ENCODE measurements at places on chromosomes 12 and 14.

- no peak for DNase-seq
These were observed 6.2 kb downstream of the RPL36AL start for GRCh38 chr14:49614196-49614595.

GRCh38 chr14:68514608-68515194 lies 278.2 kb downstream of the ZFP36L1 start:
- DNase-seq, result no peak

GRCh38 chr12:101902641-101903040 lies 25.3 kb downstream of the DRAM1 start:
- DNase-seq, result no peak

- no peak for DNase-seq
These were observed 41.1 kb downstream of the EID3 start for GRCh38 chr12:104344682-104345081.

- DNase-seq, result no peak
These were observed 442.1 kb upstream of the PDE3A start for GRCh38 chr12:19926266-19926665.

GRCh38 chr12:75622492-75622891 lies 111.1 kb upstream of the KRR1 start:
- no peak for DNase-seq

DNA sequence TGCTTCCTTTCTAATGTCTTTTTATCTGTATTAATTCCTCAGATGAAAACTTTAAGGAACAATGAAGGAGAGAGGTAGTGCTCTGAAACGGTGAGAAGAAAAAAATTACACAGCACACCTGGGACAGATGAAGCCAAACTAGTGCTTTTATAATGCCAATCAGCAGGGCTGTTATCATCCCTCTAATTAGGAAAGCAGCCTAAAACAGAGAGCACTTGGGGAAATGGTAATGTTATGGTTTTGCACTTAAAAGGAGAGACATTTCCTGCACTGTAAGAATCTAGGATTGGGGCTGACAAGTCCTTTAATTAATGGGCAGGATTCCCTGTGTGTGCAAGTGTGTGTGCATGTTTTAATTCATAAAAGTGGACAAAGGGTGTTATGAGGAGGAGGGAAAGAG lies 4.8 kb upstream of the LMO3 start:
- DNase-seq, result no peak

DNA sequence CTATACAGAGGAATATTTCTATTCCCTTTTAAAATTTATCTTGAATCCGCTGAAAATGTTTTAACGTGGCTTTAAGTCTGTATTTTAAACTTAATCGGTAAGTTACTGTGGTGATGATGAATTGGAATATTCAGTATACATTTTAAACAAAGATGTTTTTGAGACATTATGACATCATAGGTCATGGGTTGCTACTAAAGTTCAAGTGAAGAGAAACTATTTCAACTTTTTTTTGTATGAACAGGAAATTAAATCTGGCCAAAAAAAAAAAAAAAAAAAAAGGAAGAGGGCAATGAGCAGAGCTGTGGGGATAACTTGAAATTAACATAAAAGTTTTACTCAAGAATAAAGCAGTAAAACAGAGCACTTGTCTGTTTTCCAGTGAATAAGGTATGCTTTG lies 109.0 kb downstream of the PLEKHA5 start:
- no peak for DNase-seq

- DNase-seq, result no peak
These were observed 39.1 kb upstream of the LGR5 start for GRCh38 chr12:71400481-71400880.

DNA sequence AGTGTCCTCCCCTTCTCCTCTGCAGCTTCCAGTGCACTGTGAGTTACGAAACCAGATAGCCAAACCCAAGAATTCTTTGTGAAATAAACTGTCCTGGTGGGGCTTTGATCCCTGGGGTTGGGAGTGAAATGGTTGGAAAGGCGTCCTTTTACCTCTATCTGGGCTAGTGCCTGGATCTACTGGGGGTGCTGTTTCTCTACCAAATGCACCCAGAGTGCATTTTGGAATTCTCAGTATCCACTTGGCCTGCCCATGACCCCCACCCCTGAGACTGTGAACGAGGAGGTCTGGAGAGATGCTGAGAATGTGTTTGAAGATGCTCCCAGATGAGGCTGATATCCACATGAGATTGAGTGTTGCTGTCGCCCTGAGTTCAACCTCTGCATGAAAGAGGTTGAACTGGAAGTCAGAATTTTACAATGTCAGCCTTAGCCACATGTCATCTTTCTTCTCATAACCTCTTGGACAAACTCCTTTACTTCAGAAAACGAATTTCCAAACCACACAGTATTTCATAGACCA lies 87.1 kb upstream of the CLMN start:
- DNase-seq, result no peak

DNA sequence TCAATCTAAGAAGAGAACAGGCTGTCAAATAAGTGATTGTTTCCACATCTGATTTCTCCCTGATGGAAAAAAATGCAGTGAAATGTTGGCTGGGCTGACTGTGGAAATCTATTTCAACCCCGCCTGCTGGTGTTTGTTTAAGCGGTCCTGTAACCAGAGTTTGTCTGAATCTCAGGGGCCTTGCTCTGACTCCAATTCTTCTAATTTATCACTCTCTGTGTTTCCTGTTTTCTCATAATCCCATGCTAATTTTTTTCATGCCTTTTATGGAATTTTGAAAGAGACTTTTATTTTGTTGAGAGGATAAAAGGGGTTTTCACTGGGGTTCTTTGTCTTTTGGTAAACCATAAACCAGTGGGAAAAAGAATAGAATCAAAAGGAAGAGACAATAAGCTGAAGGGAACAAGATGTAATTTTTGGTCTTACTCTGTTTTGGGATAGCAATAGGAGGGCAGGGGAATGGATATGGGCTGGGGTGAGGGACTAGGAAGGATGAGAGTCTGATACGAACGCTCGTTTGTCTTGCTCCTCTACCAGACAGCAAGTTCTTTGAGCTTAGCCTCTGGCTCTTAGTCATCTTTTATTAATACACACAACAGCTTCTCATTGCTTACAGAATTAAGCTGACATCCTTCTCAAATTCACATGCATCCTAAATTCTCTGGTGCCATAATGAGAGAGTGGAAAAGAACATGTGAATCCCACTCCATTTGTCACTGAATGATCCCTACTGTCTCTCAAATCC lies 8.0 kb upstream of the MGP start:
- DNase-seq, result no peak

DNA sequence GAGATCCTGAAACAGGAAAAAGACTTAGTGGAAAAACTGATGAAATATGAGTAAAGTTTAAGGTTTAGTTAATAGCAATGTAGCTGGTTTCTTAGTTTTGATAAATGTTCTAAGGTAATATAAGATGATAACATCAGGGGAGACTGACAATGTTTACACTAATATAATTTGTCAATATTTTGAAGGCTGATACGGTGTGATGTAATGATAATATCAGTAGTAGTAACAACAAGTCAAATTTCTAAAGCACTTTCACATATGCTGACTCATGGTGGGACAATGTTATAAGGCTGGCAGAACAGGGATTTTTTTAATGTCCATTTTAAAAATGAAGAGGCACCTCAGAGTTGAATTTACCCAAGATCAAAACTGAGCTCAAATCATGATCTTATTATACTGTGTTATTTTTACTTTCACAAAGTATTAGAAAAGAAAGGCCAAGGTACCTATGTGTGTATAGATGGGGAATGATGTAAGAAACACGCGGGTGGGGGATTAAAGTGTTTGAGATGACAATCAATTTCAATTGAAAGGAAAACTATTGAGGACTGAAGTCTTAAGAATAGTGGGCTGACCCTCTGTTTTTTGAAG lies 2.4 kb upstream of the FLRT2 start:
- no peak for DNase-seq

GRCh38 chr12:25124493-25124892 lies 70.5 kb downstream of the DNAI7 start:
- DNase-seq, result no peak

DNA sequence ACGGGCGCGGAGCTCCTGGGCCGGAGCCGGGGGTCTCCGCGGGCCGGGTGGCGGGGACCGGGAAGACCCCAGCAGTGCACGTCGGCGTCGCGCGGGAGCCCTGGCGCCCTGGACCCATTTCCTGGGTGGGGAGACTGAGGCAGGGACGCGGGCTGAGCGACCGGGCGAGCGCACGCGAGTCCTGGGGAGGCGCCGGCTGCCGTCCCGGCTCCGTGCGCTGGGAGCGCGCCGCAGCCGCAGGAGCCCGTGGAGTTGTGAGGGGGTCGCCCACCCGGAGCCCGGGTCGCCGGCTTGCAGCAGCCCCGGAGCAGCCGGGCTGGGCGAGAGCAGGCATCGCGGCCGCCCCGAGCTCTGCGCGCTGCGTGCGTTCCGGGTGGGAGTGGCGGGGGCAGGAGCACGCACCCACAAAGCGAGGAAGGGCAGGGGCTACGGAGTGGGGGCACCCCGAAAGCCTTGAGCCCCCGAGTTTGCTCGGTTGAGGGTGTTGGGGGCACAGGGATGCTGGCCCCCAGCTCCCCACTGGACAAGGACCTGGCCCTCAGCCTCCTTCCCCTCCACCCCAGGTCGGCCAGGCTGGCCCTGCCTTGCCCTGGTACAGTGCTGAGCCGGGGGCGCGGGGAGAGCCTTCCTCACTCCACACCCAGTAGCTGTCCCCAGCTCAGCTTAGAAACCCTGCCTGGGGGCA lies 620 bp downstream of the MMP17 start:
- DNase-seq, result no peak

DNA sequence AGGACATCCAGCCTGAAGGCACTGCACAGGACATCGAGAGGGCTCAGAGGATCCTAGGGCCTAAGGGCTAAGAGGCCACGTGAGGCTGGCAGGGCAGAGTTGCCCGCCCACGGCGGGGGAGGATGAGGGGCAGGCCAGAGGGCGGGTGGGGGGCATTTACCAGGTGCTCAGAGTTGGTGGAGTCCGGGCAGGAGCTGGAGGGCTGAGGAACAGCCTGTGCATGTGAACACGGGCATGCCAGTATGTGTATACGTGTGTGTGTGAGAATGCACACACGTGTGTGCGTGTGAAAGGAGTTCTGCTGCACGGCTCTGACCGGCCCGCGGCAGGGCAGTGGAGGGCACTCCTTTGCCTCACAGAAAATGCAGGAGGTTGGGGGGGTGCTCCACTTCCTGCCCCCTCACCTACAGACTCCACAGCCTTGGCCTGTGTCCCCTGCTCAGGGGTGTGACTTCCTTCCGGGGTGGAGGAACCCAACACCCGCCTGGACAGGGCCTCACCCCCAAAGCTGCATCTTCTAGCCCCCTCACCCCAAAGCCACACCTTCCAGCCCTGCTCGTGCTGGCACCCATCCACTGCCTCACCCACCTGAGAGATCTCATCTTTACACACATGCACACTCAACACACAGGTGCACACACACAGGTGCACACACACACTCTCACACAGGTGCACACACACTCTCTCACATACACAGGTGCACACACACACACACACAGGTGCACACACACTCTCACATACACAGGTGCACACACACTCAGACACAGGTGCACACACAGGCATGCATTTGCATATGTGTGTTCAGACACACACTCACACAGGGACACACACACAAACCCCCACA lies 11.8 kb upstream of the GPR132 start:
- peak; percentile 41 for DNase-seq

DNA sequence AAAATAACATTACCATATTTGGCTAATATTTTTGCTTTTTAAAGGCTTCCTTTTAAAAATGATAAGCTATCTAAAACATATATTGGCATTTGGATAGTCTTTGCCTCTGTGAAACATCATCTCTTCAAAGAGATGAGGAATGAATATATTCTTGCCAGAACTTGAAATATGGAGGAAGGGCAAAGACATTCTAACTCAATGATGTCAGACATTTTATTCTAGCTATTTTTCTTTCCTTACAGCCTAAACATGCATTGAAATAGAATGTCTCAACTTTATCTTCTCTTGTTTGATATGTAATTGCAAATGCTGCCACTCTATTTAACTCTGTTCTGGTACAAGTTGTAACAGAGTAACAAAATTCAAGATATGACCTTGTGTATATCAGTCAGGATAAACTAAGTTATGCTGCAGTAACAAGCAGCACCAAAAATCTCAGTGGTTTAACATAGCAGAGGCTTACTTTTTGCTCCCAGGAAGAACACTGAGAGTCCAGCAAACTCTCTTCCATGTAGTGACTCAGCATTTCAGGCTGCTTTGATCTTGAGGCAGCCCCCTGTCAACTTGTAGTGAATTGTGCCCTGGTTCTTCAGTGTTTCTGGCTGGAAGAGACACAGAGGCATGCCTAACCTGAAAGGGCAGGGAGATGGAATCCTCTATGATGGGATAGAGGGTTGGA lies 11.0 kb downstream of the IRAK3 start:
- no peak for DNase-seq

DNA sequence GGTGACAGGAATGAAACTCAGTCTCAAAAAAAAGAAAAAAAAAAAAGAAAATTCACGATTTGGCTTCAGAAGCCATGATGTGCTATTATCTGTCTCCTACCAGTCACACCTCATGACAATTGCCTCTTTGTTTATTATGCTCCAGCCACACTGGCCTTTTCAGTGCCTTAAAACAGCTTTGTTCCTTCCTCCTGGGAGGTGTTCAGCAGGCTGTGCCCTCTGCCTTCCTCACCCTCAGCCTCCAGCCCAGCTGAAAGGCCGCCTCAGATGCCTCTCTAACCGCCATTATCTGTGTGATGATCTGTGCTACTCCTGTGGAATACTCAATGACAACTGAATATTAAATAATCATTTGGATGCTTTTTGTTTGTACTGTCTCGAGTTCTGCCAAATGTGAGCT lies 8.6 kb upstream of the ARPC3 start:
- no peak for DNase-seq

DNA sequence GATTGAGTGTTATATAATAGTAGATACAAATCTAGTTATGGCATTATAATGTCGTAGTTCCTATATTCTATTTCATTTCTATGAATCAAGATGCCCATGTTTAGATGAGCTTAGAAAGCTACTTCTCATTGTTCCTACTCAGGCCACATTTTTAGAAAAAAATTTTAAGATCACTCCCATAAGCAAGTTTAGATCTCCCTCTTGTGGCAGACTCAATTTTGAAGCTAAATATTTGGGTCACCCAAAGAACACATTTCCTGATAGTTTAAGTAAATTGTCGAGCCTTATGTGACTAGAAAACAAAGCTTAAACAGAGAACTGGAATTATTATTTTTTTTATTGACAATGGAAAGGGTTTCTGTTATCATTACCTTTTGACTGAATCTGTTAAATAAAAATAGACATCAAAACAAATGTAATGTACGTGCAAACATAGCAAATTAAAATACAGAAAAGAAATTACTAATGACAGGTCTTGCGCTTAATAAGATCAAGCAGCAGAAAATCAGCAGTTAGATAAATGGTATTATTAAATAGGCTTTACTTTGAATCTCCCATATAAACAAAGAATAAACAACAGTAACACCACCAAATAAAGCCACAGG lies 180.2 kb downstream of the ACSS3 start:
- no peak for DNase-seq

- DNase-seq, result no peak
These were observed 39.7 kb upstream of the KICS2 start for GRCh38 chr12:64261813-64262212.

Measured in CD4-positive, alpha-beta T cell treated with Interleukin-4 for 4 hours (primary cell).